Mesendoderm (in vitro differentiated cells): ENCODE measurements at places on chromosomes 3 and 15.

- H3K27ac ChIP-seq, result no peak overlapping the region
- DNase-seq, result peak; percentile 65
- no peaks in the 10 kb centered on the region for H3K27me3 ChIP-seq
- no peaks in the 10 kb centered on the region for H3K36me3 ChIP-seq
- peaks cover 9% of the 10 kb centered on the region for H3K4me1 ChIP-seq
- H3K4me3 ChIP-seq, result no peak overlapping the region
Observed at GRCh38 chr3:193943851-193944517, 192.0 kb upstream of the HES1 start.

- H3K4me3 ChIP-seq, result no peak overlapping the region
- H3K36me3 ChIP-seq, result no peaks in the 10 kb centered on the region
- DNase-seq, result no peak
- no peak overlapping the region for H3K27ac ChIP-seq
- no peaks in the 10 kb centered on the region for H3K4me1 ChIP-seq
Observed at GRCh38 chr3:29755416-29755815, 474.5 kb downstream of the RBMS3 start.

DNA sequence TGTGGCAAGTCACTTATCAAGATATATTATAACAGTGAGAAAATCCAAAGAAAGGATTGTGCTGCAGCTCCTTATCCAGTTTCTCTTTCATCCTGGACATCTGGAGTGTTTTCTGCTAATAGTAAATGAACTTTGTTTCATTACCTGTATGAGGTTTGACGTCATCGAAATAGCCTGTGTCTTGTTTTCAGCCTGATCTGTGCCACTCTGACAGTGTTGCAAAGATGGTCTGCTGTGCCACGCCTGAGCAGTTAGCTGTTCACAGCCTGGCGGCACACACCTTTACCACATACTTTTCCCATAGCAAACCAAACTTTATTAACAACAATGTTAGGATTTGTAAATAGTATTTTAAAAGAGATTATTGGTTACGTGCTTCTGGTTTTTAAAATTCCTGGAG lies 34.0 kb downstream of the YEATS2 start:
- H3K4me3 ChIP-seq, result no peak overlapping the region
- DNase-seq, result no peak
- H3K4me1 ChIP-seq, result no peaks in the 10 kb centered on the region
- peaks cover 8% of the 10 kb centered on the region for H3K36me3 ChIP-seq

DNA sequence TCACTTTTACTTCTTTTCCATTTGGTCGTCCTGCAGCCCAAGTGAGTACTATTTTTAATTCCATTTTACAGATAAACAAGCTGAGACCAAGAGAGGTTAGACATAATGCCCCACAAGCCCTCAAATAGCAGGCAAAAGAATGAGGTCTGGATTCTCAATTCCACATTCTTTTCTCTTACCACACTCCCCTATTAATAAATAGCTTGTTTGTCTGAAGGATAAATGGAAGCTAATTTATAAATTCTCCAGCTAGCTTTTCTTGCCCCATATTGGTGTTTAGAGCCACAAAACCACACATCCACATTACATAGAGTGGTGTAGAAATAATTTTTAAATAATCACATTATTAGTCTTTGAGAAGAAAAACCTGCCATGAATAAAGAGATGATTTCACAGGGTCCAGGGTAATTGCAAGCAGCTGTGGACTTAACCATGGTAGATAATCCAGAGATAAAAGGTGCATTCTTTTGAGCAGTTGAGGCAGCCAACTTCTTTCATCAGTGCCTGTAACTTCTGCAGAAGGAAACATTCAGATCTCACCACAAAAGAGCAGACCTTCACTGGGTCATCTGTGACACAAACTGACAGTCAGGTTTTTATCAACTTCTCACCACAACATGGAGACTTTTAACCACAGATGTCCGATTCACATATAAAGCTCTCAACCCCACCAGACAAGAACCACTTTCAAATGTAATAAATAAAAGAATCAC lies 313.4 kb upstream of the STT3B start:
- H3K4me3 ChIP-seq, result no peak overlapping the region
- H3K27me3 ChIP-seq, result no peaks in the 10 kb centered on the region
- no peak overlapping the region for H3K27ac ChIP-seq
- no peaks in the 10 kb centered on the region for H3K4me1 ChIP-seq
- no peak for DNase-seq

DNA sequence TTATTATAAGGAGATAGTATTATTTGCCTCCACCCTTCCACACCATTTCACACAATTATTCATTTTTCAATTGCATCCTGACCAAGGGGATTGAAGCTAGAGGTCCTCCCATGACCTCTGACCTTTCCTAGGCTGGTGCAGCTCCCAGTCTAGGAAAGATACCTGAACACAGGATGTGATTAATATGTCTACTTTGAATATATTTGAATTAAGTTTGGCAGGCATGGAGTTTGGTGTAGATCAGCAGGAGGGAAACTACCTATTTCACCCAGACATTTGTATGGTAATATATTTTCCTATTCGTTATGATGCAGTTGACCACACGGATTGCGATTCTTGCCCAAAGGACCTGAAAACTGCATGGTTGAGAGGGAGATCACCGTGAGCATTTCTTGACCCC lies 596.3 kb downstream of the AGBL1 start:
- no peaks in the 10 kb centered on the region for H3K4me1 ChIP-seq
- no peak for DNase-seq
- H3K36me3 ChIP-seq, result no peaks in the 10 kb centered on the region

DNA sequence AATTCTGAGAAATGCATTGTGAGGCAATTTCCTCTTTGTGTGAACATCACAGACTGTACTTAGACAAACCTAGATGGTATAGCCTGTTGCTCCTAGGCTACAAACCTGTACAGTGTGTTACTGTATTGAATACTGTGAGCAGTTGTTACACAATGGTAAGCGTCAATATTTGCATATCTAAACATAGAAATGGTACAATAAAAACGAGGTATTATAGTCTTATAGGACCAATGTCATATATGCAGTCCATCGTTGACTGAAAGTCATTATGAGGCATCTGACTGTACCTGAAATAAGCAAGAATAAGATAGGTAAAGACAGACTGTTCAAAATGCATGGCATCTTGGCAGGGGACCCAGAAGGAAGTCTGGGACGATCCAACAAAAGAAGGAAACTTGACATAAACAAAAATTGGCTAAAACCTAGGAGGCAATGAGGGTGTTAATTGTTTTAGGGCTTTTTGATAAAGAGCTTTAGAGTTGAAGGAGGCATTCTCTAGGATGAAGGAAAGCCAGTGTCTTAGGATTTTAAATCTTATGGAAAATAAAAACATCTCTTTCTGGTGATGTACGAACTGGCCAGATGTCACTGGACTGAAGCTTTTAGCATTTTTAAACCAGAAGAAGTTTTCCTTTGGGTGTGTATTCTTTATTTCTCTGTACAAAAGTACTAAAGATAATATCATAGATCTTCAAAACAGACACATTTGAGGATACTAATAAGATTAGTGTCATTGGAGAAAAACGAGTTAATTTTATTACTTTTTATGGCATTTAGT lies 9.2 kb upstream of the SPRED1 start:
- H3K36me3 ChIP-seq, result no peaks in the 10 kb centered on the region
- H3K4me3 ChIP-seq, result no peak overlapping the region
- no peaks in the 10 kb centered on the region for H3K27me3 ChIP-seq
- DNase-seq, result no peak
- no peak overlapping the region for H3K27ac ChIP-seq

- H3K27ac ChIP-seq, result no peak overlapping the region
- H3K4me3 ChIP-seq, result no peak overlapping the region
- DNase-seq, result no peak
- H3K27me3 ChIP-seq, result no peaks in the 10 kb centered on the region
Observed at GRCh38 chr15:31125061-31125460, 23.5 kb upstream of the TRPM1 start.

GRCh38 chr3:52870471-52870870 lies 26.9 kb downstream of the STIMATE start:
- no peaks in the 10 kb centered on the region for H3K4me1 ChIP-seq
- H3K4me3 ChIP-seq, result no peak overlapping the region
- no peaks in the 10 kb centered on the region for H3K27me3 ChIP-seq
- H3K36me3 ChIP-seq, result no peaks in the 10 kb centered on the region
- no peak overlapping the region for H3K27ac ChIP-seq

GRCh38 chr3:170734043-170734734 lies 135.8 kb downstream of the RPL22L1 start:
- no peak overlapping the region for H3K27ac ChIP-seq
- no peak overlapping the region for H3K4me3 ChIP-seq
- H3K27me3 ChIP-seq, result no peaks in the 10 kb centered on the region
- DNase-seq, result peak; percentile 45
- H3K4me1 ChIP-seq, result peaks cover 14% of the 10 kb centered on the region

DNA sequence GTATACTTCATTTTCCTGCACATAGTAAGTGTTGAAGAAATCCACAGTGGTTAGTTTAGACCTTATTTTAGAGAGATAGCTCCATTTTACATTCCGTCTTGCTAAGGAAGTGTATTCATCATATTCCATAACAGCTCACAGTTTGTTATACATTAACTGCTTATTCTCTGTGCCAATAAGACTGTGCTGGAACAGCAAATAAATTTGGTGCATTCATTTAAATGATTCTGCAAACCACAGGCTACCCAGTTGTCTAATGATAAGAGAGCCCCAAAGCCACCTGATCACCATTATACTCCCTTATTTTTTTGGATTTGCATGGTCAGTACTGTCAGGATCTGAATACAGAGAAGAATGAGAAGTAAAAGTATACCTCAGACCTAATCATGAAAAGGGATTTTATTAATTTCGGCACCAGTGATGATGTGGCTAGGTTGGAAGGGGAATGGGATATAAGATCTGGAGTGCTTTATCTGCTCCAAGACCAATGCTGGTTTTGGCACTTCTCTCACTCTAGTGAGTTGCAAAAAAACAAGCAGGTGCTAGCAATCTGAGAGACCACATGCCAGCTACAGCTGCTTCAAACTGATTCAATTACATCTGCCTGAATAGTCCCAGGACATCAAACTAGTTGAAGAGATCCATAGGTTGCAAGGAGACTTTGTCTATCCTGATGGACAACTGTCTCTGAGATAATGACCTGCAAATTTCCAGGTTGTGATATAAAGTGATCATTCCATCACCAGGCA lies 254.8 kb downstream of the ZBTB20 start:
- H3K4me3 ChIP-seq, result no peak overlapping the region
- no peak overlapping the region for H3K27ac ChIP-seq

DNA sequence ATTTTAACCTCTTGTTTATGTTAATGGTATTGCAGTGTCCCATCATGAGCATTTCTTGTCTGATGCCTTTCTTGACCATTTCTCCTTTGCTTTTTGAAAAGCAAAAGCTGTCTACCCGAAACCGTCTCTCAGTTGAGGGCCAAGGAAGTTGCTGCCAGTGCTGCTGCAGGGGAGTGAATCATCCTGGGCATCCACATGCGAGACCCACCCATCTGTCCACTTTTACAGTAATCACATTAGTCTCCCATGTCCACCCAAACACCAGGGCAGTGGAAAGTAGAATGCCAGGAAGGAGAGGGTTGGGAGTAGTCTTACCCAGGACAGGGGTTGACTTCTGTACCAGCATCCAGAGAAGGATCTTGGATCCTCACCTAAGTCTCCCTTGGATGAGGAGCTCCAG lies 48.6 kb upstream of the TEX264 start:
- H3K27ac ChIP-seq, result no peak overlapping the region
- H3K36me3 ChIP-seq, result no peaks in the 10 kb centered on the region
- H3K4me3 ChIP-seq, result no peak overlapping the region
- H3K4me1 ChIP-seq, result no peaks in the 10 kb centered on the region
- no peak for DNase-seq
